ENCODE measurements at places on chromosomes 2 and 18. TPM values are rescaled to one million over a fixed set of nuclear protein-coding genes. Genes with fewer than 3 reads are reported as not detected.

ELOA2 gene
- not detected for total RNA-seq

ZCCHC2 gene
- total RNA-seq: 36.4 TPM

ARHGAP25 gene
- 83.1 TPM for total RNA-seq

CLEC4F gene
- not detected for total RNA-seq

All from activated naive CD4-positive, alpha-beta T cell treated with anti-CD3 and anti-CD28 coated beads, Interleukin-2, amount 10 ng/mL, durations not matched to agents 5 hours and 36 hours (primary cell).